Activated T-cell treated with anti-CD3 and anti-CD28 coated beads, Interleukin-2, amount 50 U/mL, for 1 hour (primary cell): ENCODE measurements at places on chromosomes 1 and 21.

DNA sequence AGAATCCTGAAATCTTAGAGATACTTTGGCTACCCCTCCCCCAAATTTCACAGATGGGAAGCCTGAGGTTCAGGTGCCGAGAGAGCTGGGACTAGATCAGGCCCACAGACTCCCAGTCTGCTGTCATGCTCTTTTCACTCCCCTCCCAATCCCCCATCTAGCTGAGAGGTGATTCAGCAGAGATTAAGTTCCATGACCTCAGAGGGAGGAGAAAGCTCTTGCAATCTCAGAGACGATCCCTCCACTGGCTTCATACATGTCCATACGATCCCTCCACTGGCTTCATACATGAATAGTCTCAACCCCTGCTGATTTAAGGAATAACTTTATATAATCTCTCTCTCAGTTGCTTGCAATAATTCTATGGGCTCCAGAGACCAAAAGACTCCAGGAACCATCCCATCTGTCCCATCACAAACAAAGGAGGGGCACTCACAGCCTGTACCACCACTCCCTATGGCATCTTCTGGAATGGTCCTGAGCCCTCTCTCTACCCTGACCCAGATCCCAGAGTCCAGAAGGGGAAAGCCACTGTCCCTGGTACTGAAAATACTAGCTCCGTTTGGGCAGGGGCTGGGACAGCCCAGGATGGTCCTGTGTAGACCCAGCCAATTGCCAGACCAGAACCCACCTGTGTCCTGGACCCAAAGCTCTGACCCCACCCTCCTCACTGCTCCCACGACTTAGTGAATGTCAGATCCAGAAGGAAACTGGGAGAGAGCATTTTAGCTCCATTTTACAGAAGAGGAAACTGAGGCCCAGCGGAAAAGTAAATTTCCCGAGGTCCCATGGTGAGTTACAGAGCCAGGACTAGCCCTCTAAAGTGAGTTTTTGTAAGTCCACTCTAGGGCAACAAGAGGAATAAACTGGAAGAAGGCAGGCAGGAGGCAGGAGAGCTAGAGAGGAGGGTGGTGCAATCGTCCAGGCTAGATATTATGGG lies 27.1 kb downstream of the RIMS3 start:
- no peak for DNase-seq

- DNase-seq, result no peak
Measured at GRCh38 chr21:42760361-42760950, 107.0 kb downstream of the PDE9A start.

- no peak for DNase-seq
Measured at GRCh38 chr1:200304171-200304570, 105.7 kb downstream of the ZNF281 start.

GRCh38 chr1:31805318-31805717 lies 10.5 kb downstream of the SPOCD1 start:
- no peak for DNase-seq
